Stimulated activated CD4-positive, alpha-beta T cell treated with anti-CD3 and anti-CD28 coated beads, Interleukin-15, amount 100 ng/mL, for 1 hour (primary cell): ENCODE measurements at places on chromosomes 7 and 10.

DNA sequence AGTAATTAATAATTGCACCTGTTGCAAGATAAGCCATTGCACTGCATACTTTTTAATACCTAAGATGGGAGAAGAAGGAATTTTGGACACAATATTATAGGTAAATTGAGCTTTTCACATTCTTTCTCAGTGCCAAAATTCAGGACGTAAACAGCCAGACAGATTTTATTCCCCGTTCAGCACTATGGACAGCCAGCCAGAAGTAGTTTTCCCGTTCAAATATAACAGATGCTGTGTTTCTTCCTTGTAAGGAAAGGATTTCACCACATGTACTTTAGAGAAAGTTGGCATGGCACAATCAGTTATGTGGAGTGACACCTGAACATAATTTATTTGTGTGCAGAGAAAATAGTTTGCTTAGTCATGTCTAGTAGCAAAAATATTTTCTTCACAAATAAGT lies 34.8 kb downstream of the SEMA3E start:
- no peak for DNase-seq

DNA sequence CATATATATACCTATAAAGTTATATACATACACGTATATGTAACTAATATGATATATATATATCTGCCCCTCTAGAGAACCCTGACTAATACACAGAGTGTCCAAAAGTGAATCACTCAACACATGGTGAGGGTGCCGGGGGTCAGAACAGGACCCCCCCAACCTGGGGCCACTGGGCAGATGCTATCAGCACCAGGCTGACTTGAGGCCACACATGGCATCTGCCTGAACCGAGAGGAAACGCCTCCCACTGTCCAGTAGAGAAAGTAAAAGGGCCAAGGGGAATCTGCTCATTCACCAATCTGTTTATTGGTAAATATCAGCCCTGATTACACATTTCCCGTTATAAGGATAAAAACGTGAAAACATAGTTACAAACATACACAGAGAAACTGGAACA lies 218.3 kb downstream of the PTPRN2 start:
- DNase-seq: no peak

DNA sequence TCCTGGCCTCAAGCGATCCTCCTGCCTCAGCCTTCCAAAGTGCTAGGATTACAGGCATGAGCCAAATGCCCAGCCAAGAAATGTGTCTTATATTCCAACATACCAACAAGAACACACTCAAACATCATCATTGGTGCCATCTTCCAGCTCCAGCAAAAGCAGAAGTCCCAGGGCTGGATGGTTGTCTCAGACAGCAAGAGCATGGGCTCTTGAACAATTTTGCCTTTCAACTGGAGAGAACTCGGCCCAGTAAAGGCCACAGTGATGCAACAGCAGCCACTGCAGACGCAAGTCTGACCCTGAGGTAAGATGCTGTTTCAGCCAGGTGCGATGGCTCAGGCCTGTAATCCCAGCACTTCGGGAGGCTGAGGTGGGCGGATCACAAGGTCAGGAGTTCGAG lies 52.8 kb upstream of the NFE2L3 start:
- no peak for DNase-seq

GRCh38 chr7:46143949-46144917 lies 223.2 kb upstream of the IGFBP3 start:
- no peak for DNase-seq

- no peak for DNase-seq
Measured at GRCh38 chr7:74138945-74139843, 35.0 kb upstream of the EIF4H start.

DNA sequence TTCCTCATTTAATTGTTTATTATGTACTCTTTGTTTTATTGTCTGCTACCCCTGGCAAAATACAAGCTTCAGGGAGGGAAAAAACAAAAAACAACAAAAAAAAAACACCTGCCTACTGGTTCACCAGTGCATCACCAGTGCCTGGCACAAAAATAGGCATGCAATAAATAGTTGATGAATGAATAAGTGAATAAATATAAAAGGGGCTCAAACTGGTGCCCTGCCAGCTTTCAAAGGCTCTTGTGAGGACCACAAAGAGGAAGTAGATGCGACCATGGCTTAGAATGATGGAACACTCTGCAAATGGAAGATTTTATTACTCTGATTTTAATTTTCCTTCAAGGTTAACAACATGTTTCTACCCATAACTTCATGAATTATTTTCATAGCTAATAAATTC lies 213.0 kb upstream of the INHBA start:
- DNase-seq: no peak

DNA sequence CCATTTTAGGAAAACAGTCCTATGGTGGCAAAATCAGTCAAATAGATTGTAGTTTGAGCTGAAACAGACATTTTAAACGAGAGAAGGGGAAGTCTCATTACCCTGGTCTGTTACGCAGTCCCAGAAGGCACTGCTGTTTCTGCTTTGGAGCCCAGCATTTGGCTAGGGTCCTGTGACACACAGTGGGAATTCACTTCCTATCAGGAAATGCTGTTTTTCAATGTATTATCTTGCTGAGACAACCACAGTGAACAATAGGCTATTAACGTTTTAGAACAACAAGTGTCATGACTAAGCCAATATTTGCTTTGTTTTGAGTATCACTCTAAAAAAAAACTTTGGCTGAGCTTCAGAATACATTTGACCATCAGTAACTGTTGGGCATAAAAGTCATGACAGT lies 74.1 kb downstream of the ADD3 start:
- no peak for DNase-seq

DNA sequence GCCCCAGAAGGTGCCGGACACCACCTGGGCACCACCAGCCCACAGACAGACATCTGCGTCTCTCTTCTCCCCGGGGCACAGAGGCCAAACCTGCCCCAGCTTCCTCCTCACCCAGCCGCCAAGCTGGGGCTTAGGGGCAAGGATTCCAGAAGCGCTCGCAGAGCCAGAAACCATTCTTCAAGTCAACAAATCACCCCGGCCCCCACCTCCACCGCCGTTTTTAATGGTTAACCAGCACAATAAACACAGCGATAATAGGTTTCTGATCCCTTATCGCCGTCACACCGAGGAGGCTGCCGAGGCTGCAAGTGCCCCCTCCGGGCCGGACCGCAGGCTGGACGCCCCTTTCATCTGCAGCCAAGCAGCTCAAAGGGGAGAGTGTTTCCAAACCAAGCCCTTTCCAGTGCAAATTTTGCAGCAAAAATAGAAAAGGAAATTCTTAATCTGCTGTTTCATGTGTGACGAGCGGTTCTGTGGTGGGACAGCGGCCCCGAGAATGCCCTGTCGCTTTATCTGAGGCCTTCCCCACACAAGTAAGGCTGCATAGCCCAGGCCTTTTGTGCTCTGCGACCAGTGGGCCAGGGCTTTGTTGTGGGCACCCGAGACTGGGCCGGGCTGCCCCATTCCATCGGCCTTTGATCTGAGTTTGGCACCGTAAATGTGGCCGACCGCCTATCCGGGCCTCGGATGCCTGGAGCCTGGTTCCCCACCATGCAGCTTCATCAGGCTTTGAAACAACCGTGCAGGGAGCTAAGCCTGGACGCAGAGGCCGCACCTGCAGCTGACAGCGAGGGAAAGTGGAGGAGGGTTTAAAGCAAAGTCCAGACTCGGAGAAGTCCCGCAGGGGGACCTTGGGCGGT lies 83.2 kb downstream of the FOXL3 start:
- no peak for DNase-seq

- no peak for DNase-seq
Measured at GRCh38 chr10:88245974-88246511, 337.1 kb downstream of the RNLS start.

DNA sequence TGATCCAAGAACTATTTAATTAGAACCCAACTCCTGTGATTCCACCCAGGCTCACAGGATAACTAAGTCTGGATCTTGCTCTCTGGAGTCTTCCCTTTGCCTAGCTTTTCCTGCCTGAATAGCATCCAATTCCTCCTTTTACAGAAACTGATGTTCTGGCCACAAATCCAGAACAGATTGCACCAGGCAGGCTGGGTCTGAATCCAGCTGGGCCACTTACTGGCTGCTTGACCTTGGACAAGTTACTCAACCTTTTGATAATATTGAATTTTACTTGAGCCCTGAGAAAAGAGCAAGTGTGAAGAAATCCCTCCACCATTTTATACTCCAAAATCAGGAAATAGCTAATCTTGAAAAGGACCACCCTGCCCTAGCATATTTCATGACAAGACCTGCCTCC lies 55.5 kb upstream of the SLC35G1 start:
- no peak for DNase-seq

- no peak for DNase-seq
Measured at GRCh38 chr7:12297283-12298108, 86.4 kb downstream of the TMEM106B start.

- no peak for DNase-seq
Measured at GRCh38 chr10:30171601-30172000, 112.2 kb upstream of the JCAD start.

DNA sequence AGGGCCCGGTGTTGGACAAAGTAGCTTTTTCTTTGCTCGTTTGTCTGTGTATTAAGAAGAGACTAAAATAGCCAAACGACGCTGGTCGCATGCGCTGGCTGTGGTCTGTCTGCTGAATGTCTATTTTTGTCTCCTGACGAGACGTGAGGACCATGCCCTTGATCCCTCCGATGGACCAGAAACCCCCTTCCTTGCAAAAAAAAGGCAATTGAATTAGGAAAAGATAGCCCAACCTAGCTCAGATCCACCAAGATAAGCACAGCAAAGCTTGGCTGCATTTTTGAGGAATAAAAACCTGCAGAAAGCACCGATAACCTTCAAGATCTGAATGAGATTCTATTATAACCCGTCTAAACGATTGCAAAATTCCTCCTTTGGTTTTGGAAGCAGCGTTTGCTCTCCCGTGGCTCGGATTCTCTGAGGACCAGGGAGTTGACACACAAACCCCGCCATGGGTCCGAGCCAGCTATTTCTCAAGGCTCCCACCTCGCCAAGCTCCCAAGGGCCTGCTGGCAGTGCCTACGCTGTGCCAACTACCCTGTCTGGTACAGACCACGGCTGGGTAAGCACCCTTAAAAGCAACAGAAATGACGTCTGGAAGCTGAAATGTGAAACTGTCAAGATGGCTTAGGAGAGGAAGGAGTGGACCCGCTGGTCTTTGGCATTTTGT lies 17.7 kb upstream of the TTYH3 start:
- no peak for DNase-seq

- DNase-seq: no peak
Measured at GRCh38 chr10:61835946-61836887, 65.3 kb upstream of the ARID5B start.

DNA sequence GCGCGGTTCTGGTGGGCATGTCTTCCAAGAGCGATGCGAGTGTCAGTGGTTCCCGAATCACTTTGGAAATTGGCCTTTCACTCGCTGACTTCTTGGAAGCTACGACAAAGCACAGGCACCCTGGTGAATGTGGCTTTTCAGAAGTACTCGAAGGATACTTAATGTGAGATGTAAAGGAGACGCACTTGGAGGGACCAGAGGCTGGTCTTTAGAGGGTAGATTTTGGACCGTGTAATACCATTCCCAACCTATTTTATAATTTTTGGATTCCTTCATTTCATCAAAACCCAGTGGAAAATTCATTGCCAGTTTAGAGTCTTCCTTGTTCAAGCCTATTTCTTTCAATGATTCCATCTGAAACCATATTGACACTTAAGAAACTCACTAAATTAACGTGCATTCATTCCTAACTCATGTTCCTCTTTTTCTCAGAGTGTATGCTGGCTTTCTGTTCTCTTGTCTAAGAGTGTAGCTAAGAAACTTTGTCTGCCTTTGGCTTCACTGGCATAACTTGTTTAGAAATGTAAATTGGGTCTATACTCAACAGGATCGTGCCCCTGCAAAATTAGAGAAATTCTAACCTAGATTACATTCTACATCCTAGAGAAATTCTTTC lies 645 bp upstream of the COPG2 start:
- DNase-seq: no peak

GRCh38 chr7:861222-861621 lies 15.1 kb upstream of the GET4 start:
- no peak for DNase-seq

- no peak for DNase-seq
Measured at GRCh38 chr7:29281782-29282541, 87.4 kb downstream of the CHN2 start.

GRCh38 chr10:112376396-112376790 lies 2.5 kb downstream of the ACSL5 start:
- no peak for DNase-seq

DNA sequence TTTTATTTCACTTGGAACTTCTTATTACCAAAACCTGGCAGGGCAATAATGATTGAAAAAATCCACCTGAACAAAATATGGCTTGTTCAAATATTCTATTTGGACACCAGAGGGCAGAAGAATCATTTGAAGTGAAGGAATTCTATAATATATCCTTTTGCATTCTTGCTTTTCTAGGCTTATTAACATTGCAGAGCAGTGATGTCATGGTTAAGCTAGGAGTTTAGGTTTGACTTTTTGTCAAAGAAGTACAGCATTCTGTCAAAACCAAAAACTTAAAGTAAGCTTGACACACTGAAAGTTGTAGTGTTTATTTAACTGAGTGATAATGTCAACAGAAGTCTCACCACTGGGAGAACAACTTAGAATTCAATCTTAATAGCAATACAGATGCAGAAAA lies 156.0 kb downstream of the SEMA3D start:
- DNase-seq: no peak

GRCh38 chr7:40211276-40212003 lies 76.6 kb downstream of the SUGCT start:
- no peak for DNase-seq

DNA sequence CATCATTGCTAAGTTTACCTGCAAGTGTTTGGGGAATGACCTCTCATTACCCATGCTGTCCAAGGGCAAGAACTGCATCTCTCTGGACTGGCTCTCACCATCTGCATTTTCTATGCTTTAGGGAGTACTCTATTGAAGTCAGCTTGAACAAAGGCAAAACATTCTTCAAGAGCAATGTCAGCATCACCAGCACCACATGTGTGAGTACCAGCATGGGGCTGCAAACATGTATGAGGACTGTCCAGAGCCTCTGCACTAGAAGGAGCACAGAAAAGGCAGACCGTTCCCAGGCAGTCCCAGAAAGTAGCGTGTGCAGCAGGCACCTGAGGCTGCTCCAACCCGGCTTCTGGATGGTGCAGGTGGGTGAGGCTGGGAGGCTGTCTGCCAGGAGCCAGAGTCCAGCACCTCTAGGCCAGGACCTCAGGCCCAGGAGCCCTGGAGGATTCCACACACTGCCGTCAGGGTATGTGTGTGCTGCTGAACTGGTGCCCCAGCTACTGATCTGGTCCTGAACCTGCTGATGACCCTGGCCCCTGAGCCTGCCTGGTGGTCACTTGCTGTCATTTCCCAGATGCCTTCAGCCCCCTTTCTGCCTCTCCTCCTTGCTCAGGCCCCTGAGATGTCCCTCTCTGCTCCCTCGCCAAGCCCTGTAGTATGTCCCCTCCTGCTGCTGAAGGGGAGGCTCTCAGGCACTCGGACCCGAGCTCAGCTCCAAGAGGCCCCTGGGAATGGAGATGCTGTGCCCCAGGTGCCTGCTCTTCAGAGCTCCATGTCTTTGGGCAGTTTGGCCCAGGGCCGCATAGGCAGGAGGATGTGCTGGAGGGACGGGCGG lies 20.7 kb downstream of the ANTXRL start:
- no peak for DNase-seq

DNA sequence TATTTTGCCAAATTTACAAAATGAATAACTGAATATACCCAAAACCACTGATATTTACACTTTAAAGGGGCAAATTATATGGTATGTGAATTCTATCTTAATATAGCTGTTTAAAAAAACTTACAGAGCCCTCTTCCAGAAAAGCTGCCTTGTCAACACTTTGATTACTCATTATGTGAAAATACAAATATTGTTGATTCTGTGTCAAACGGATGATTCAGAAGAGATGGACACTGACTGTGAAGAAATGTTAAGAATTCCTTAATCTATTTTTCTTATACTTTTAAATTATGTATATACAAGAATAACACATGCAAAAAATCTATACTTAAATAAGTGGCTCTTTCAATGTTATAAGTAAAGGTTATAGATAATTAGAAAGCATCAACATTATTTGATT lies 41.5 kb downstream of the SMURF1 start:
- no peak for DNase-seq
